ENCODE measurements at places on chromosomes 6 and 20. TPM values are rescaled to one million over a fixed set of nuclear protein-coding genes. Genes with fewer than 3 reads are reported as not detected.

TMEM74B gene
- total RNA-seq = 0.09 TPM

IL17F gene
- not detected for total RNA-seq

NCR2 gene
- total RNA-seq = not detected

VSTM2L gene
- not detected for total RNA-seq

BPI gene
- not detected for total RNA-seq

GRM1 gene
- total RNA-seq = not detected

RSPH4A gene
- total RNA-seq = 0.27 TPM

TP53TG5 gene
- total RNA-seq = 0.09 TPM

MRPS10 gene
- 35.9 TPM for total RNA-seq

LIME1 gene
- total RNA-seq = 193 TPM

PTGIS gene
- total RNA-seq = 23.7 TPM

MUC22 gene
- not detected for total RNA-seq

PI3 gene
- not detected for total RNA-seq

CNKSR3 gene
- not detected for total RNA-seq

MDFI gene
- total RNA-seq = not detected

SLC22A7 gene
- total RNA-seq = not detected

HLA-DMA gene
- total RNA-seq = 32.7 TPM

BPIFA1 gene
- not detected for total RNA-seq

IL20RA gene
- not detected for total RNA-seq

SLCO4A1 gene
- 58.0 TPM for total RNA-seq

OPRL1 gene
- 0.70 TPM for total RNA-seq

ENPP5 gene
- total RNA-seq = not detected

PRR18 gene
- not detected for total RNA-seq

KIF25 gene
- not detected for total RNA-seq

VIP gene
- total RNA-seq = not detected

TAF4 gene
- 28.5 TPM for total RNA-seq

PNISR gene
- 116 TPM for total RNA-seq

GRIK2 gene
- total RNA-seq = not detected

RAET1E gene
- not detected for total RNA-seq

TSBP1 gene
- not detected for total RNA-seq

ADGRG6 gene
- not detected for total RNA-seq

MYL9 gene
- total RNA-seq = 2.5 TPM

TOMM6 gene
- 209 TPM for total RNA-seq

RBBP9 gene
- total RNA-seq = 14.3 TPM

PRDM1 gene
- 56.8 TPM for total RNA-seq

HLA-DQB1 gene
- 7.0 TPM for total RNA-seq

FAM229B gene
- total RNA-seq = 1.1 TPM

HMGN3 gene
- total RNA-seq = 60.0 TPM

SRMS gene
- total RNA-seq = not detected

VGLL2 gene
- not detected for total RNA-seq

ZC3H12D gene
- total RNA-seq = 9.7 TPM

SLC17A5 gene
- 4.3 TPM for total RNA-seq

PPP1R14C gene
- total RNA-seq = not detected

RAB44 gene
- 0.07 TPM for total RNA-seq

STMND1 gene
- total RNA-seq = not detected

NKX2-4 gene
- total RNA-seq = not detected

SLC25A27 gene
- total RNA-seq = not detected

ZNF165 gene
- total RNA-seq = 0.43 TPM

ZSCAN12 gene
- 4.8 TPM for total RNA-seq

GINM1 gene
- total RNA-seq = 15.1 TPM

Measured in T-helper 2 cell treated with Interferon-gamma antibody and Interleukin-4, amounts not matched to agents 100 ng/mL and 5 ng/mL, for 36 hours (primary cell).